Right forelimb (tissue), 1 donor: ENCODE measurements at places on chromosomes 16 and 17.

DNA sequence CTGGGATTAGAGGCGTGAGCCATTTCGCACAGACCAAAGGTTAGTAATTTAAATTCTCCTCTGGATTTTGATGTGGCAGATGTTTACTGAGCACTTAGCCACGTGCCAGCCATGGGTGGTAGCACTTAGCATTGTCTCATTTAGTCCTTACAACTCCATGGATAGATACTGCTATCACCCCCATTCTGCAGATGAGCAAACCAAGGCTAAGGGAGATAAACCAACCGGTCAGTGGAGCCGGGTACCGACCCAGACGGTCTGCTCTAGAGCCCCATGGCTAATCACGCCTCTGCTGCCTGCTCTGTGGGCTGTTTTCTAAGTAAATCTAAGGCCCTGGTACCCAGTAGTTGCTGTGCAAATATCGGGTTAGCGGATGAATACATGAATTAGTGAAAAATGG is 12.6 kb upstream of the ADGRG1 start:
- DNase-seq, result peak; percentile 30

DNA sequence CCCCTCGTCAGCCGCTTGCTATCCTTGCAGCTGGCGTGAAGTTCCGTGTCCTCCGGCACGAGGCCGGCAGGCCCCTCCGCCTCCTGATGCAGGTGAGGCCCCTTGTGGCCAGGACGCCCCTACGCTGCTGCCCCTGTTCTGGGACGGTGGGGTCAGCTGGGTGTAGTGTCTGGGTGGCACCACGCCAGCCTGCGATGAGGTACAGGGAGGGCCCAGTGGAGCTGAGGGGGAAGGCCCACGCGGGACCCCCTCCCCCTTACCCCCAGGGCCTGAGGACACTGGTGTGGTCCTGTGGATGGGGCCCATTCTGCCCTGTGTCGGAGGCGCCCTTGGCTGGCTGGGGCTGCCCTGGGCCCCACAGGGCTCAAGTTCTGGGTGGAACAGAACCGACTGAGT is 7.7 kb upstream of the RAB40C start:
- DNase-seq, result no peak

- no peak for DNase-seq
Measured at GRCh38 chr16:19802612-19803011, 82.0 kb downstream of the GPRC5B start.

DNA sequence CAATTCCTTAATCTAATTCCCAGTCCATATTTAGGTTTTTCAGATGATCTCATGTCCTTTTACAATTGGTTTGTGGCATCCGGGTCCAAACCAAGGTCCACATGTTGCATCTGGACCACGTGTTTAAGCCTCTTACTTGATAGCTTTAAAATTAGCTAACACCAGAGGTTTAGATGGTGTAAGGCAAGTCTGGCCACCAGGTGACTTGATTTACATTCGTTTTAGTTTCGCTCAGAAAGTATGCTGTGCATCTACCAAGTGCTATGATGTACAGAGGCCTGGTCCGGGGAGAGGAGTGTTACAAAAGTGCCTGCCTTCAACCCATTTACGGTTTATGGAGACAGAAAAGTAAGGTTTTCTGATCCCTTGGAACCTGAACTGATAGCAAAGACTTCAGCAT is 878 bp upstream of the DNAJA2 start:
- DNase-seq, result no peak

GRCh38 chr16:16150117-16150877 is 73.0 kb downstream of the ABCC6 start:
- peak; percentile 91 for DNase-seq

DNA sequence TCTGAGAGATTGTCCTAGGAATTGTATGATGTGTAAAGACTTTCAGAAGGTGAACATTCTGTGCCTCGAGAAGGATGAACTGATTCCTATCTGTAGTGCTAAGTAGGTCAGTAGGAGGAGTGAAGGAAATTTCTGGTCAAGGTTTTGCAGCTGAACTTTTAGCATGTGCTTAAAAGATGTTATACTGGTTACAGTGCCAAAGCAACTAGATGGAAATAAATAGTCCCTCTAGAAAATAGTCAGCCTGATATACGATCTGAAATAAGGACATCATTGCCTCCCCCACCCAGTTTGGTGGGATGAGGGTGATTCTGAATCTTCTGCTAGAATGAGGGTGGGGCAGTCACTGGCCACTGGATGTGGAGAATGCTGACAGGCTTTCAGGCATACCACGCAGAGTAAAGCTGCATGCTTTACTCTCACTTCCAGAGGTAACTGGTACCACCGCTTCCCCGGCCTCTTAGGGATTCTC is 57.2 kb upstream of the VPS4A start:
- DNase-seq, result peak; percentile 47

DNA sequence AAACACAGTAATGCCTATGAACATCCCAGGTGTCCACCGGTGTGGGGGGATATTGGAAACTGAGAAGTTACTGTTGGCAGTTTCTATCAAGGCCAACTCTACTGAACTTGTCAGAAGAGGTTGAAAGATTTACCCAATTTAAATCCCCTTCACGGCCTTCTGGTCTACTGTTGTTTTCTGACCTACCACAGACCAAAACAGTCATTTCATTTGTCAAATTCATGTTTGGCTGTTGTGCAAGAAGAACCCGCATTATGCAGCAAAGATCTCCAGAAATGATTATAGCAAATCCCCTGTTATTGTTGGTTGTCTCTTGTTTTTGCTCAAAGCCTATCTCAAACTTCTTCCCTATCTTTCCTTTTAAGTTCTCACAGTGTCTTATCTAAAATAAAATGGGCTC is 73.1 kb upstream of the MAF start:
- no peak for DNase-seq

GRCh38 chr16:48537909-48538745 is 71.9 kb downstream of the N4BP1 start:
- no peak for DNase-seq

GRCh38 chr16:1773703-1774447 is 941 bp upstream of the MRPS34 start:
- no peak for DNase-seq

- no peak for DNase-seq
Measured at GRCh38 chr17:69654981-69655855, 240.7 kb downstream of the MAP2K6 start.

- DNase-seq, result no peak
Measured at GRCh38 chr16:86060381-86061317, 161.7 kb downstream of the IRF8 start.

GRCh38 chr17:50634915-50635731 is 442 bp downstream of the ABCC3 start:
- no peak for DNase-seq

DNA sequence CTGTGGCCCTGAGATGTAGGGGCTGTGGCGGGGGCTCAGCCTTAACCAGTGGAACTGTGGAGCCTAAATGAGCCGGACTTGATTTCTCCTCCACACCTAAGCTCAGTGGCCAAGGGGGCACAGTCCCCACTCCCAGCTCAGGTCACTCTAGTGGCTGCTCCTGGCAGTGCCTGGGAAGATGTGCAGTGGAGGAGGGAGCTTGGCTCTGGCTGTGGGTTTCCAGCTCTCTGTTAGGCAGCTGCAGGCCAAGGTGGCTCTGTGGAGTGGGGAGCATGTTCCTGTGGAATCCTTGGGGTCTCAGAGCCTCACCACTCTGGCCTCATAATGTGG is 76.3 kb downstream of the AMFR start:
- no peak for DNase-seq

DNA sequence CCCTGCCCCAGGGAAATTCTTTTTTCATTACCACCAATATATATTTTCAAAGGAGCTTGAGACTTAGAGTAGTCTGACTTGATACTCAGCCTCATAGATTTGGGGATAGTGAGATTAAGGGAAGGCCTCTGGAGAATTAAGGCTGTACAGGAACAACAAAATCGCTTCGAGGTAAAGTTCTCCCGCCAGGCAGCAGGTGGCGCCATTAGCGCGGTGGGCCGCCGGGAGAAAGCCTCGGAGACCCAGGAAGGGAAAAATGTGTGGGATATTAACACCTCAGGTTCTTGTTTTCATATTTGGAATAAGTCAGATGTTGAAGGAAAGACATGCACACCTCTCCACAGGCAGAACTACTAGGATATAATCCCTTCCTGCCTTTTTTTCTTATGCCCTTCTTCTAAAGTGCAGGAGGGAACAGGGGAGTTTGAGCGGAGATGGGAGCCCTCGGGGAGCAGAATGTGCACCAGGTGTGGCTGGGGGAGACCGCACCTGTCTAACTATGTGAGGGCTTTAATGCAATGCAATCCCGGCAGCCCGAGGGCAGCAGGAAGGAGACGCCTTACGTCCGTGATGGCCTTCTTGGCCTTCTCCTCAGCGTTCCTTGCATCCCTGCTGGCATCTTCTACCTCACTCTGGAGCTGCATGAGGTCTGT is 25.9 kb downstream of the MYH3 start:
- peak; percentile 52 for DNase-seq

DNA sequence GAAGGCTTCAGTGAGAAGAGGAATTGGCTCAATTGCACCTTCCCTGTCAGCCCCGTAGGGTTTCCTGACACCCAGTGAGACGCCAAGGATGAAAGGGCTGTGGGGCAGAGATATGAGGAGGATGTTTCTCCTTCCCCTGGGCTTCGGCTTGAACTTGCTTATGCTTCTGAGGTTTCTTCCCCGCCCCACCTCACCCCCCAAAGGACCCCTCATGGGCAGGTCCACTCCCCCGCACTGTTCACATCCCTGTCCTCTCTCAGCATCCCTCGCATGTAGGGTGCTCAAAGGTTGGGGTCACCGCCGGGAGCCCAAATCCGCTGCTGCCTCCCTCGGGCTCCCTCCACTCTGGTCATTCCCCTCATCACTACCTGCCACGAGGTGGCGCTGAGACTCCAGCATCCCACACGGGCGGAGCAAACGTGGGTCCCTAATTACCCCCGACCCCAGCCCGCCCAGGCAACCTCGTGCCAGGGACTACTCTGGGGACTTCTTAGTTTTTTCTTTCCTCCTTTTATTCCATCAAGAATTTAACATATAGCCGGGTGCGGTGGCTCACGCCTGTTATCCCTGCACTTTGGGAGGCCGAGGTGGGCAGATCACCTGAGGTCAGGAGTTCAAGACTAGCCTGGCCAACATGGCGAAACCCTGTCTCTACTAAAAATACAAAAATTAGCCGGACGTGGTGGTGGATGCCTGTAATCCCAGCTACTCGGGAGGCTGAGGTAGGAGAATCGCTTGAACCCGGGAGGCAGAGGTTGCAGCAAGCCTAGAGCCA is 3.3 kb upstream of the TRARG1 start:
- no peak for DNase-seq

DNA sequence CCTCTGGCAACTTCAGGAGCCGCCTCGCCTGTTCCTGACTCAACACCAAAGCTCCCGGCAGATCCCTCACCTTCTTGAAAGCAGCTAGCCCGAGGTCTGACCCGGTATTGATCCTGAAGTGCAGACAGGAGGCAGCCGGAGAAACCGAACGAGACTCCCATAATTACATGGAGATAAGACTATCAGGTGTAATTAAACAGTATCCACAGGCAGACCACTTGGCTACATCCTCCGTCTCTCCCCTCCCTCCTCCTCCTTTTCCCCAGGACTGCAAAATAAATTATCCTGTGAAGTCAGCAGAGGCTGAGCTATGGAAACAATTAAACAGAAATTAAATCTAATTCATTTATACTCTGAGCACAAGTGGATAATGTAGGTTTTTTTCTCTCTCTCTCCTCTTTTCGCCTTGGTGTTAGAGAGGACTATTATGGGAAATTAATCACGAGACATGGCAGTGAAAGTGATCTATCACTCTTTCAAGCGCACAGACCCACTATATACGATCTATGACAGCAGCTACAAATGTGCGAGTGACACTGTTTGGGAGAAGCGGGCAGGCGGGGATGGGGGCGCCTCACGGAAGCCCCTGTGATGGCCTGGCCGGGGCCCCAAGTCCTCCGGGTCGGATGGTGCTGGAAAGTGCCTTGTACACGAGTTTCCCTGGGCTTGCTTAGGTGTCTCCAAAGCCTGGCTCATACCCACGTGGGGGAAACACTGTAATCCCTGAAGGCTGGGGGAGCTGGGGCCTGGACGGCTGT is 92.8 kb downstream of the RBFOX3 start:
- DNase-seq, result no peak

DNA sequence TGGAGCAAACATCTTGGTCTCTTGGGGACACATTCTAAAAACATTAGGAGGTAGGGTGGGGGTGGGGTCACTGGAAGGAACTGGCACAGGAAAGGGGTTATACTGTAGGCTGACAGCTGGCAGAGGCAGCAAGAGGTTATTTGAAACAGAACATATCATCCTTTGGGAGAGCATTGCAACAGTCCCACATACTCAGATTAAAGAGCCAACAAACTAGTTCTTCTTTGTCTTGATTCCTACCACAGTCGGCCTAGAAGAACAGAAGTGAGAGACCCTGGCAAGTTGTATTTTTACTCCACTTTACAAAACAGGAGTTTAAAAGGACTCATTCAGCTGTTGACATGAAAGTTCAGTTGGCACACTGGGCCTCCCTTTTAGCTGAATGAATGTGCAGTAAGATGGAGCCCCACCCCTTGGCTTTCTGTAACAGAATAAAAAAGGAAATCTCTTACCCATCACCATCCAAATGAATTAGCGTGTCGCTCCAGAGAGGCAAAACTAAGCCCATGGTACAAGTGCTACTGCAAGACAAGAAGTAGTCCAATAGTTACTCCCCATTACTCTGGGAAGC is 54.6 kb upstream of the CORO6 start:
- no peak for DNase-seq

DNA sequence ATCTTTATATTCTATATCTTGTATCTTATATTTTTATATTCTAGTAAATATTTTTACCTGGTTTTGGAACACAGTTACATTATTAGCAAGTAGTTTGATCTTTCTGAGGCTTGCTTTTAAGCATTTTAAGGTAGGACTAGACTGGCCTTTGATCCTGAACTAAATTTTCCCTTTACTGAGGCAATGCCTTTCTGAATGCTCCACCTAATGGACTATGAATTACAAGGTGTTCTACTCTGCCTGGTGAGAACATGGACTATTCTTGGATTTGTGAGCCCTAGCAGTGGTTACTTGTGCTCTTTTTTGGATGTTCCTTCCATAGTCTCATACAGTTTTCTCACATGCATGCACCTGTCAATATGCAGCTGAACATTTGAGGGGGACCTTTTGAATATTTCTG is 32.5 kb upstream of the SMIM36 start:
- no peak for DNase-seq

- DNase-seq, result peak; percentile 40
Measured at GRCh38 chr17:76083536-76084182, 4.7 kb downstream of the ZACN start.

DNA sequence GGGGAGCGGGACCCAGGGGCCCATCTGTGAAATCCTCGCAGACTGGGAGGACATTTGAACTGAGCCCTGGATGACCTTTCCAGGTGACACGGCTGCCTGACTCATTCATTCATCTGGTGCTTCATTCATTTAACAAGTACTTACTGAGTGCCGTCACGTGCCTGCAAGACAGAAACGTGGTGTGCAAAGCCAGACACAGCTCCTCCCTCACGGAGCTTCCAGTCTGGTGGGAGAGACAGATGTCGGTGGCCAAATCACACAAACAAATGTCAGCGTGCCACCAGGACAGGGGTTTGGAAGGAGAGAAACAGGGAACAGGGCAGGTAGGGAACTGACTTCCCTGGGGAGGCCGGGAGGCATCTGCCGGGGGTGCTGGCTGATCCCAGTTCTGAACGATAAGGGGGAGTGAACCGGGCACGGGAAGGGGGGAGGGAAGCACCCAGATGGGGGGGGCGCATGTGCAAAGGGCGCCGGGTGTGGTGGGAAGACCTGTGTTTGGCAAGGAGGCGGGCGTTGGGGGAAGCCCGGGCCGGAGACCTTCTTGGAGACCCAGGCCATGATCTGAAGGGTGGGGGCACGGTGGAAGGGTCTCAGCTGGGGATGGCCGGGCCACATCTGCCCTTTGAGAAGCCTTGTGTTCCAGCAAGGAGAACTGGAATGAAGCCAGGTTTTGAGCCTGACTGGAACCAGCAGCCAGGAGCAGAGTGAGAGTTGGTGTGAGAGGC is 93.6 kb upstream of the CIBAR2 start:
- no peak for DNase-seq

- peak; percentile 79 for DNase-seq
Measured at GRCh38 chr16:88743693-88744576, 37.6 kb downstream of the CTU2 start.
